ENCODE measurements at places on chromosomes 1 and 21.

- peak; percentile 34 for DNase-seq
These were observed 9.2 kb downstream of the GNB1 start for GRCh38 chr1:1881727-1882126.

- DNase-seq: no peak
These were observed 48.3 kb downstream of the LRRC8C start for GRCh38 chr1:89681045-89681729.

DNA sequence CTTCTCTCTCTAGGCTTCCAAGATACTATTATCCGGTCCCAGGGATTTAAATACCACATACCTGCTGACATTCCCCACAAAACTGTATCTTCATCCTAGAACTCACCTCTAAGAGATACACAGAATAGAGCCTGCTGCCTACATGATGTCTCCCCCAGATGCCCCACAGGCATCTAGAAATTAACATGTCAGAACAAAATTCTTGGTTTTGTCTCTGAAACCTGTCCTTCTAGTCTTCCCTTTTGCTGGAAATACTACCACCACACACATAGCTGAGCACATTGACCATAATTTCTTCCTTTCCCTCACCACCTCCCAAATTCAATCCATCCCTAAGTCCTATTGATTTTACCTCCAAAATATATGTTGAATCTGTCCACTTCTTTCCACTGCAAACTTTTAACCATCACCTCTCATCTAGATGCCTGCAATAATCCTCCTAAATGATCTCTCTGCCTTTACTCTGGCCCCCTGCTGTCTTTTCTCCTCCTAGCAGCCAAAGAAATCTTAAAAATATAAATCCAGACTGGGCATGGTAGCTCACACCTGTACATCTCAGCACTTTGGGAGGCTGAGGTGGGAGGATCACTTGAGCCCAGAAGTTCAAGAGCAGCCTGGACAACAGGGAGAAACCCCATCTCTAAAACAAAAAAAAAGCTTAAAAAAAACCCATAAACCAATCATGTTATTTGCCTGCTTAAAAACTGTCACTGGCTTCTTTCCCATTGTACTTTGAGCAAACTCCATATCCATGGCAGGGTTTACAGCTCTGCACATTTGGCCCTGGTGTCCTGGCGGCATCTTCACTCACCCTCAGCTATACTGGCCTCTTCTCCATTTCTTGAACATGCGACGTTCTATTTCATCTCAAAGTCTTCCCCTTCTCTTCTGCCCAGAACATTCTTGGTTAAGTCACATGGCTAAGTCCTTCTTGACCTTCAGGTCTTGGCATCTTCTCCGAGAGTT, 6.2 kb upstream of the FAM76A start:
- no peak for DNase-seq

DNA sequence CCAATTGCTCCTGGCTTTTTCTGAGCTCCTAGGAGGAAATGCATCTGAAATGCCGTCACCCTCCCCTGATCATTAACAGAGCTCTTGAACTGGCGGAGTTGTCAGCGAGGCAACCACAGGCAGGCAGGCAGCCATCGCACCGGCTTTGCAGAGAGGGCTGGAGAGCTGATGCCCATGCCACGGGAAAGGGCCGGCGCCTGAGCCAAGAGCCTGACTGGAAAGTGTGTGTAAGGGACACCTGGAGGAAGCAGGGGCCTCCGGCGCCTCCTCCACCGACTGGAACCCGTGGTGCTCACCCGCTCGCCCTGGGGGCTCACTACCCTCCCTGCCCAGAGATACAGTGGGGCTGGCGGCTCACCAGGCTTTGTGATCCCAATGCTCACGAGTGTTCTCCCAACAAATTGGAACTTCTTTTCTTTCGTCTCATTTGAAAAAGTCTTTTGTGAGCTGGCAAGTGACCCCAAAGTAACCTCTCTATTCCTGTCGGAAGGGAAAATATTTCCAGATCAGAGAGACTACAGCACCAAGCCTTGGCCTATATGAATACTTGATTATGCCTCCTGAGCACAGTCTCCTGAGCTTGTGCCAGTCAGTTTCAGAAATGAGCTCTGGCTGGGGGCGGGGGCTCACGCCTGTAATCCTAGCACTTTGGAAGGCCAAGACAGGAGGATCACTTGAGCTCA, 97.7 kb upstream of the SLC25A33 start:
- DNase-seq: peak; percentile 49

DNA sequence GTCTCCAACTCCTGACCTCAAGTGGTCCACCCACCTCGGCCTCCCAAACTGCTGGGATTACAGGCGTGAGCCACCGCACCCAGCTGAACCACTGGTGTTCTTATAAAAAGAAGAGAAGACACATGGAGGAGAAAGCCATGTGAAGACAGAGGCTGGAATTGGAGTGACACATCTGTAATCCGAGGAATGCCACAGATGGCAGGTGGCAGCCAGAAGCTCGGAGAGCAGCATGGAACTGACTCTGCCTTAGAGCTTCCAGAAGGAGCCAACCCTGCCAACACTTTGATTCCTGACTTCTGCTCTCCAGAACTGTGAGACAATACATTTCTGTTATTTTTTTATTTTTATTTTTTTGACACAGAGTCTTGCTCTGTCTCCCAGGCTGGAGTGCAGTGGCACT, 59.0 kb upstream of the ATP2B4 start:
- DNase-seq: no peak

GRCh38 chr1:215292932-215293331, 210.4 kb downstream of the KCNK2 start:
- DNase-seq: no peak

DNA sequence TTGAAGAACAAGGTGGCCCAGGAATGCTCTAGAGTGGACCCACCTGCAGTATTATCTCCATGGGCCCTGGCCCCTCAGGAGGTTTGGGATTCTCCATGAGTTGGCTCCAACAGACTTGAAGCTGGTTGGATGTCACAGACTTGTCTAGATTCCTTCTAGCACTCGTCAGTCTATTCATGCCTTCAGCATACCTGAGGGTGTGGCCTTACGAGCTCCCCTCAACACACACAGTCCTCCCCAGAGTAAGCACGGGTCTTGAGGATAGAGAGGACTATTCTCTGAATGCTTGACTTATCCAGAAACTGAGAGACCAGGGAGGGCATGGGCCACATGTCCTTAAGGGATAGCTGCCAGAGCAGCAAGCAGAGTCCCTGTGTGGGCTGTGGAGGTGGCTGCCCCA, 45.9 kb upstream of the COL6A1 start:
- no peak for DNase-seq

DNA sequence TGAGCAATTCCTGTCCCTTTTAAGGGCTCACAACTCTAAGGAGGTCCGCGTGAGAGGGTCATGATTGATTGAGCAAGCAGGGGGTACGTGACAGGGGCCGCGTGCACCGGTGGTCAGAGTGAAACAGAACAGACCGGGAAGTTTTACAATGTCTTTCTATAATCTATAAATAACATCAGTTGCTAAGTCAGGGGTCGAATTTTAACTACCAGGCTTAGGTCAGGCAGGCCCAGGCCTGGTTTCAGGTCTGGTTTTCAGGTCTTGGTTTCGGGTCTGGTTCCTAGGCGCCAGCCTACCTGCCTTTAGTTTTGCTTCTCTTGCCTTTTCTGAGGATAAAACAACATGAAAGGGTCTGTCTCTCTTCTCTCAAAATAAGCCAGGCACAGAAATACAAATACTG, 476.0 kb upstream of the CAMK1G start:
- DNase-seq: no peak

DNA sequence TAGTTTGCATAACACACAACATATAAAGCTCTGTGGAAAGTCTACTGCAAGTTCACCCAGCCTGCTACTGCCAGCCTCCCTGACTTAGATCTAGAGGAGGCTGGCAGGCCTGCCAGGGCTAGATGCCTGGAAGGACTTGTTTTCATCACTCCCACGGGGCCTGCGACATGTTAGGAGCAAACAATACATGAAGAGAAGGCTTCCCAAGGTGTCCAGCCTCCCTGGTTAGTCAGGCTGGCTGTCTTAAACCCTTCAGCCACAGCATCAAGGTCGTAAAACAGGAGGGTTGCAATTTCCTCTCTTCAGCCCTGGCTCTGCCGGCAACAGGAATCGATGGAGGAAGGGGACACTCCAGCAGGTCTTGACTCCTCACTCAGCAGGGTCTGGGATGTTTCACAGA, 104.5 kb downstream of the NGF start:
- peak; percentile 36 for DNase-seq

GRCh38 chr21:37642493-37642892, 273.8 kb downstream of the KCNJ6 start:
- DNase-seq: peak; percentile 11

GRCh38 chr1:16053781-16054502, 10.4 kb downstream of the CLCNKB start:
- no peak for DNase-seq

- DNase-seq: no peak
These were observed 419.3 kb downstream of the KCTD3 start for GRCh38 chr1:215986401-215986800.

GRCh38 chr1:34115233-34115632, 49.8 kb downstream of the CSMD2 start:
- DNase-seq: no peak

GRCh38 chr1:201982082-201982622, 296 bp upstream of the RNPEP start:
- peak; percentile 40 for DNase-seq

GRCh38 chr1:31652891-31653499, 8.3 kb upstream of the PEF1 start:
- DNase-seq: no peak

- DNase-seq: no peak
These were observed 690 bp downstream of the C1orf216 start for GRCh38 chr1:35717911-35718476.

DNA sequence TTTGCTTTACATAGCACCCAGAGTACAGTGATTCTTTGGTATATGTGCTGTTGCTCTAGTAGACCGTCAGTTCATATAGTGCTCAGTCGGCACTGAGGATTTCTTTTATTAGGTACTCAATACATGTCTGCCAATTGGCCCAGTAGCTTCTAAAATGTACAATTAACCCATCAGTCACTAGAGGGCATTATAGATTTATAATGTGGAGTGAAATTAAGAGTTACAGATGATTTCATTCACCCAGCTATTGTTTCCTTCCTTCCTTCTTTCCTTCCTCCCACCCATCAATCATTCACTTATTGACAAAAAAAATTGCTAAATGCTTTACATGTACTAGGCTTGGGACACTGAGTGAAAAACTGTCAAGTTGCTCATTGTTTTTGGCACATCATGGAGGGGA, 263.6 kb upstream of the USP24 start:
- DNase-seq: peak; percentile 50

DNA sequence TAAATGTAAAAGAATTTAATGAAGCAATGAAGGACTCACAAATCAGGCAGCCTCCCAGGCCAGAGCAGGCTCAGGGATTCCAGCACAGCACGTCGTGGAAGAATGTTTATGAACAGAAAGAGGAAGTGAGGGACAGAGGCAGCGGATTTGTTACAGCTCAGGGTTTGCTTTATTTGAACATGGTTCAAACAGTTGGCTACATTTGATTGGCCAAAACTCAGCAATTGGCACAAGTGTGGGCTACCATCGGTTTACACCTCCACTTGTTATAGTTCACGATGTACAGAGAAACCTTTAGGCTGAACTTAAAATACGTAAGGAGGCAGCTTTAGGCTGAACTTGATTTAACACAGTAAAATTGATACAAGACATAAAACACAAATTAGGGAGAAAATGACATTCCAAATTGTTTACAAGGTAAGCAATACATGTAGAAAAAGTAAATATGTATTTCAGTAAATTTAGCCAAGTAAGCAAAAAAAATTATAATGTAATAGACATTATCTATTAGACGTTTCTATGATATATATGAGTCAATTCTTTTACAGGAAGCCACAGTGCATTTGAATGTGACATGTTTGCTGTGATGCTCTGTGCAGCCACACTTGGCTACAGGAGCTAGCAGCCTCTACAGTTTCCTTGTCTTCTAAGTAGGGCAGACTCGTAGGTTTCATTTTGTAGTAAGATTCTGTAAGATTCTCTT, 126.5 kb downstream of the ADSS2 start:
- DNase-seq: no peak

GRCh38 chr21:16125274-16125673, 395.5 kb downstream of the USP25 start:
- DNase-seq: no peak

GRCh38 chr1:98896711-98897445, 107.8 kb downstream of the PLPPR5 start:
- no peak for DNase-seq

DNA sequence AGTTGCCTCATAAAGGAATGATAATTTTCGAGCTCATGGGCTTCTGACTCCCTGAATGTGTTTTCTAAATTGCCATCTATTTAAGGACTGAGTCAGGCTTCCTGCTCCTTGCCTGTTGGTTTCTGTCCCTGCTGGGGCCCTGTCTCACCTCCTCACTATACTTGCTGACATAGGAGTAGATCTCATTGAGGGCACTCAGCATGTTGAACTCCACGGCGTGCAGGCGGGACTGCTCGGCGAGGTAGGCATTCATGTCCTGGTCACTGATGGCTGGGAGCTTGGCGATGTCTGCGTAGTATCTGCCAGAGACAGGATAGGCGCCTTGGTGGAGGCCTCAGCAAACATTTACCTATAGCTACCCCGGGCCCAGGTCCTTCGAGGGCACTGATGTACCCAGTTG, 116.9 kb upstream of the CD34 start:
- no peak for DNase-seq

DNA sequence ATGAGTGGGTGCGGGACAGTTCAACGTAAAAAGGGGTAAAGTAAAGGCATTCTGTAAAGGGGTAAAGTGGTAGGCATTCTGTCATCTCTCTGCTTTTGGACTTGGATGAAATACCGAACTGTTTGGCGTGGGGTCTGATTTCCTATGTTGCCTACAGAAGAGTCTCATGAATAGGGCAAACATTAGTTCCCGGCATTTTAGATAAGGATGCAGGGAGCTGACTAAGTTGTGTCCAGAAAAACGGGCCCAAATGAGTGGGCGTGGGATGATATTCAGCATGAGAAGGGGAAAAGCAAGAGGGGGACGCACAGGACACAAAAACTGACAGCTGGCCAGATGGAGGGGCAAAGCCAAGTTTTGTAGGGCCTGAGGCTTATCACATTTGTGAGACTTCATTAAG, 2.9 kb upstream of the RHOU start:
- DNase-seq: no peak

- DNase-seq: no peak
These were observed 4.1 kb upstream of the WNT9A start for GRCh38 chr1:227951624-227952373.

DNA sequence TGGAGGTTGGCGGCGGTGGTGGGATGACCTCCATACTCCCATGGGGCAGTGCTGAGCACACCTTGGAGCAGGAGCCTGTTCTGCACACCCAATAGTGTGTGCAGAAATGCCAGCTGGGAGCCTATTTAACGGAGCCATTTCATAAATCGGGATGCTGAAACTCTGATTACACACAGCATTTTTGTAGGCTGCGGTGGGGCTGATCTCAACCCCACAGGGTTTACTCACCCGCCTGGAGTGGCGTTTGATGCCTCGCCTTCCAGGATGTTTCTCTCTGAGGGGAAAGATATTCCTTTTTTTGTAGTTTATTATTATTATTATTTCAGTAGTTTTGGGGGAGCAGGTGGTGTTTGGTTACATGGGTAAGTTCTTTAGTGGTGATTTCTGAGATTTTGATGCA, 82.6 kb upstream of the WDR26 start:
- DNase-seq: no peak
